ENCODE measurements at places on chromosomes 6 and 20. TPM values are rescaled to one million over a fixed set of nuclear protein-coding genes. Genes with fewer than 3 reads are reported as not detected.

SNPH gene
- 3.3 TPM for total RNA-seq

SLA2 gene
- 1.8 TPM for total RNA-seq

XRN2 gene
- total RNA-seq, result 62.2 TPM

REV3L gene
- 26.5 TPM for total RNA-seq

WFDC8 gene
- 0.26 TPM for total RNA-seq

MYB gene
- total RNA-seq, result 7.6 TPM

DNA sequence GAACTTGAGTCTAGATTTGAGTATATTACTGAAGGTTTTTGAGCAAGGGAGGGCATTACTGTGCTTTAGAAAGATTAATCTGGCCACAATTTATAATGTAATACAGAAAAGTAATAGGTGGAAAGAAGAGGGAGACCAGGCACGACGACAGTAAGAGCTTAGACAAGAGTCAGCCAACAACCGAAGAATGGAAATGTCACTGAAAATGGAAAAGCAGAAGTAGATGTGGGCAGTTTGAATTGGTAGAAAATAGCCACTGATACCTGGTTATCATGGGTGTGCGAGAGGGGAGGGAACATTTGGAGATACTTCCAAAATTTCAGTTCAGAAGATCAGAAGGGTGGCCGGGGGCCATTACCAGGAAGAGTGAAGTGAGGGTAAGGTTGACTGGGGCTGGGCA lies 339.1 kb downstream of the UTRN start:
- H3K27ac ChIP-seq, result no peak overlapping the region
- no peaks in the 10 kb centered on the region for H3K27me3 ChIP-seq
- no peaks in the 10 kb centered on the region for H3K36me3 ChIP-seq

GRCh38 chr6:83517500-83517899 lies 5.2 kb downstream of the PRSS35 start:
- no peaks in the 10 kb centered on the region for H3K4me1 ChIP-seq
- no peak for DNase-seq
- no peaks in the 10 kb centered on the region for H3K36me3 ChIP-seq
- no peak overlapping the region for H3K4me3 ChIP-seq
- no peak overlapping the region for H3K27ac ChIP-seq
- no peaks in the 10 kb centered on the region for H3K27me3 ChIP-seq

- H3K4me1 ChIP-seq, result no peaks in the 10 kb centered on the region
- peaks cover 2% of the 10 kb centered on the region for H3K27me3 ChIP-seq
- H3K36me3 ChIP-seq, result no peaks in the 10 kb centered on the region
- H3K27ac ChIP-seq, result no peak overlapping the region
Measured at GRCh38 chr6:44169886-44170570, 11.4 kb downstream of the CAPN11 start.

DNA sequence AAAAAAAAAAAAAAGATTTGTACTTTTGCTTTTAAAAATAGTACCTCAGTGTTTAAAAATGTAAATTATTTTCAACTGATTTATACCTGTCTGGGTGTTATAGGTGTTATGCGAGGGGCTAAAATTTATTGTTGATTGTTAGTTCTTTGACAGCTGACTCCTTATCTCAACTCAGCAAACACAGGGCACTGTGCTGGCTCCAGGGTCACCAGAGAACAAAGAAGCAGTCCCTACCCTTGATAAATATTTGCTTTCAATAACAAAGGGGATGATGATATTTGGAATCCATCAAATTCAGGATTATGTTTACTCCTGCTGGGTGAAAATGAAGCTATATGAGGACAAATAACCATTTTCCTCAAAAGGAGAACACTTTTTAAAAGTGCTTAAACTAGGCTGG lies 34.2 kb upstream of the KAT14 start:
- H3K36me3 ChIP-seq, result no peaks in the 10 kb centered on the region
- H3K4me3 ChIP-seq, result no peak overlapping the region
- H3K27ac ChIP-seq, result no peak overlapping the region
- no peak for DNase-seq

- no peaks in the 10 kb centered on the region for H3K27me3 ChIP-seq
- peak; percentile 97 for DNase-seq
- H3K27ac ChIP-seq, result peak overlapping the region; percentile 93
- H3K36me3 ChIP-seq, result peaks cover 4% of the 10 kb centered on the region
Measured at GRCh38 chr6:26537160-26537845, 863 bp upstream of the HMGN4 start.

GRCh38 chr20:62533591-62534495 lies 58.0 kb upstream of the GATA5 start:
- no peaks in the 10 kb centered on the region for H3K27me3 ChIP-seq
- no peak overlapping the region for H3K4me3 ChIP-seq
- peaks cover 21% of the 10 kb centered on the region for H3K4me1 ChIP-seq
- H3K27ac ChIP-seq, result no peak overlapping the region

GRCh38 chr6:159679091-159680077 lies 13.7 kb downstream of the SOD2 start:
- no peak overlapping the region for H3K4me3 ChIP-seq
- DNase-seq, result no peak
- no peaks in the 10 kb centered on the region for H3K27me3 ChIP-seq
- peak overlapping the region; percentile 50 for H3K27ac ChIP-seq

GRCh38 chr20:45470937-45471336 lies 1.4 kb downstream of the WFDC2 start:
- H3K36me3 ChIP-seq, result no peaks in the 10 kb centered on the region
- no peak overlapping the region for H3K4me3 ChIP-seq
- no peak overlapping the region for H3K27ac ChIP-seq
- H3K27me3 ChIP-seq, result no peaks in the 10 kb centered on the region
- H3K4me1 ChIP-seq, result no peaks in the 10 kb centered on the region
- no peak for DNase-seq

- H3K4me1 ChIP-seq, result no peaks in the 10 kb centered on the region
- H3K4me3 ChIP-seq, result no peak overlapping the region
- peak; percentile 7 for DNase-seq
- H3K36me3 ChIP-seq, result peaks cover 3% of the 10 kb centered on the region
- H3K27me3 ChIP-seq, result no peaks in the 10 kb centered on the region
Measured at GRCh38 chr20:37162646-37163045, 16.5 kb upstream of the RPN2 start.

DNA sequence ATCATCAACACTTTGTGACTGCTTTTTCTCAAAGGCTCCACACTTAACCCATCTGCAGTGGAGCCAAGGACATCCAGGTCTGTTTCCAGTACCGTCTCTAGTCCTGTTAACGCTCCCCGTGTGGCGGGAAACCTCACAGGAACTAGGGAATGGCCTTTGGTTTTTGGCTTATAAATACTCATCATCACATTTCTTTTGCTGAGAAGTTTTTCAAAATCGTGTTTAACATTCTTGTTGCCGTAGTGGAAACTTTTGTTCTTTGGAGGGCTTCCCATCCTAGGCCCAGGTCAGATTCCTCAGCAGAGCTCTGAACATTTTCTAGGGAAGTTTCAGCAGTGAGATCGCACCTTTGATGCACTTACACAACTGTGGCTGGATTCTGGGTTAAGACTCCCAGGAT lies 24.6 kb downstream of the DAAM2 start:
- H3K4me1 ChIP-seq, result peaks cover 28% of the 10 kb centered on the region
- H3K4me3 ChIP-seq, result no peak overlapping the region
- H3K36me3 ChIP-seq, result peaks cover 8% of the 10 kb centered on the region
- no peaks in the 10 kb centered on the region for H3K27me3 ChIP-seq

- H3K4me3 ChIP-seq, result no peak overlapping the region
- H3K27me3 ChIP-seq, result peaks cover 4% of the 10 kb centered on the region
- H3K27ac ChIP-seq, result no peak overlapping the region
- DNase-seq, result peak; percentile 82
- H3K4me1 ChIP-seq, result peaks cover 13% of the 10 kb centered on the region
Measured at GRCh38 chr20:57582432-57583288, 21.8 kb downstream of the PCK1 start.
